HAP-1 (cell line): ENCODE measurements at places on chromosomes 5 and 9.

DNA sequence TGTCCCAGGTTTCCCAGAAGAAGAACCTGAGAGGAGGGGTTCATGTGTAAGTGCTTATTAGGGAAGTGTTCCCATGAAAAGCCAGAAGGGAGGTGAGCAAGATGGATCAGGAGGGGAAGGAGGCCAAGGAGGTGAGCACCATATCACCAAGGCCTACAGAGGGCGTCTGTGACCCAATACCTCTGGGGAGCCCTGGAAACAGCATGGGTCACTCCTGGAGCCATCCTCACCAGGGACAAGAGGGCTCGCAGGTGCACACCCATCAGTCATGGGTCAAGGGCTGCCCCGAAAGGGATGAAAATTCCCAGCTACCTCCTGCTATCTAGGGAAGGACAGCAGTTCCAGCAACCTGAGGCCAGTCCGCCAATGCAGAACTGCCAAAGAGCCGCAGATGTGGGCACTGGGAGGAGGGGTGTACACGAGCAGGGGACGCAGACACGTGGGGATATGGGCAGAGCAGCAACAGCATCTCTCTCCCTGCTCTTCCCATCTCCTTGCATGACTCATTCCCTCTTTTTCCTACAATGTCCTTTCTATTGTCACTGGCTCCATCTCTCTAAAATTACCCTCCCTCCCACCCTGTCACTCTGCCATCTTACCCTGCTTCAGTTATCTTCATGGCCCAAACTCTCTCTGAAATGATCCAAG lies 167.6 kb upstream of the FSTL4 start:
- no peak for DNase-seq

DNA sequence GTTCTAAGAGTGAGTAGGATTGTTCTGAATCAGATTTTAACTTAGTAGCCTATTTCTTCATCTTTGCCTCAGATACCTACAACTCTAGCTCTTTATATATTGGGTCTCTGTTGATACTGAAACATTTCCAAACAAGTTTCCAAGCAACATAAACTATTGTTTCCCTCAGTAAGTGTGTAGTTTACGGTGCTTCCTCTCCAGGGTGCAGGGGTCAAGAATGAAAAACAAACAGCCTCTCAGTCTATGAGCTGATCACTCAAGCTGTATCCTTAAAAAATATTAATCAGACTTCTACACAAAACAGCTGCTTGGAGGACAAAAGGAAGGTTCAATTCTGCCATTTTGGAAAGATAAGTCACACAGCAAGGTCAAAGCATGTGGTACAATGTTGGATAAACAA lies 75.0 kb downstream of the ADAMTS12 start:
- no peak for DNase-seq

GRCh38 chr9:96663506-96664120 lies 8.5 kb upstream of the PRXL2C start:
- no peak for DNase-seq

GRCh38 chr5:92378966-92379611 lies 996.0 kb upstream of the ARRDC3 start:
- no peak for DNase-seq

GRCh38 chr9:124054582-124055227 lies 43.1 kb downstream of the LHX2 start:
- no peak for DNase-seq

DNA sequence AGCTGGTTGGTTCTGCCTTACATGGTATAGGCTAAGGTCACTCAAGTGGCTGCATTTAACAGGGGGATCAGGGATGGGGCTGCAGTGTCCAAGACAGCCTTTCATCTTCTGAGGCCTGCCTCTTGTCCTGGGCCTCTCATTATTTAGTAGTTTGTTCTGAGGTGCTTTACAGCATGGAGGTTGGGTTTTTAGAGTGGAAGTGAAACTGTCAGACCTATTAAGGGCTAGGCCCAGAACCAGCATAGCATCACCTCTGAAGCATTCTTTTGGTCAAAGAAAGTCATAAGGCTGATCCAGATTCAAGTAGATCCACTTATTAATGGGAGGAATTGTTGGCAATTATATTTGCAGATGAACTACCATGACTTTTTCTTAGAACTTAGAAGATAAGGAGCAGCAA lies 146.0 kb upstream of the NMUR2 start:
- no peak for DNase-seq

DNA sequence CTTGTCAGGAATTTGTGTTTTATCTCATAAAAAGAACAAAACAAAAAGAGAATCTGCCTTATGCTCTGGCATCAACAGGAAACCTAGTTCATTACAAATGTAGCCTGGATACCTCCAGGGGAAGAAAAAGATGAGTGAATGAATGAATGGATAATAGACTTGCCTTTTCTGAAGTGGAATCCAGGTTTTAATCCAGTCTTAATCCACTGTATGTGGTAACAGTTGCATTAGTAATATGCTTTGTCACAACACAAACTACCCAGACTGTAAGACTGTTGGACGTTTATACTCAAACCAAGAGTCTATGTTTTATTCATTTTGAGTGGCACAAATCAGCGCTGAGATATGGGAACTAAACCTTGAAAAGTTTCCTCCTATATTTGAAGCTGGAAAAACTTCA lies 32.1 kb upstream of the MAP3K1 start:
- no peak for DNase-seq

DNA sequence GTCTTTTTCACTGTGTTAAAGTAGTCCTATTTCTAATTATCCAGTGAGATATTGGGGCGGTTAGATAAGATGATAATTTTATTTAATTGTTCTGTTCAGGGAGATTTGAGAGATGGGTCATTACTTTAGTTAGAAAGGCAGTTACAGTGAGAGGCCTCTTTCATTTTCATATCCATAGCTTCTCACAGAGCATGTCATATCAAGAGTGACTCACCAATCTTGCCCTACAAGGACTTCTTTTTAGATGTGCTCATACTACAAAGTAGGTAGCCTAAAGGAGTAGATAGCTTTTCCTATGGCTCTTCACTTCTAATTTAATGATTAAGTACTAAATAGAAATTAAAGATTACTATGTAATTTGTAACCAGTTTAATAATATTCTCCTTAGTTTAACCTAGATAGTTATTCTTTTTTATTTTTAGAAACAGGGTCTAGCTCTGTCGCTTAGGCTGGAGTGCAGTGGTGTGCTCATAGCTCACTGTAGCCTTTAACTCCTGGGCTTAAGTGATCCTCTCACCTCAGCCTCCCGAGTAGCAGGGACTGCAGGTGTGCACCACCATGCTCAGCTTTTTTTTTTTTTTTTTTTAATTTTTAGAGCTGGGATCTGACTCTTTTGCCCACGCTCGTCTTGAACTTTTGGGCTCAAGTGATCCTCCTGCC lies 71.0 kb downstream of the FER start:
- DNase-seq, result no peak

DNA sequence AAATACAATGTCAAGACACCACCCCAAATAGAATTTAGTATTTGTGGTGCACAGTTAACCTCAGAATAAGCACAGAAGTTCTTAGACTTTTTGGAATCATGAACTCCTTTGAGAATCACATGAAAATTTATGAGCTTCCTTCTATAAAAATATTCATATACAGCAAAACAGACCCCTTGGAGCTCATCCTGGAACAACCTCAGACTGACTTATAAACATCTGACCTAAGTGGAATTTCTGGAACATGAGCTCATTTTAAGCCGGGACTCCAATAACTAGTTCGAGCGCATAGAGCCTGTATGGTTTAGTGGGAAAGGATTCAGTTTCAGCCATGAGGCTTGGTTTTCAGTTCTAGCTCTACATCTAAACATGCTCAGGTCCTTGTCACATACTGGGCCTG lies 192.3 kb downstream of the DEPDC1B start:
- DNase-seq, result no peak

- no peak for DNase-seq
Measured at GRCh38 chr5:154364771-154365170, 81.0 kb upstream of the SAP30L start.

- DNase-seq, result no peak
Measured at GRCh38 chr9:132020272-132020671, 59.4 kb downstream of the MED27 start.

- no peak for DNase-seq
Measured at GRCh38 chr9:123865226-123866000, 64.5 kb downstream of the DENND1A start.

- DNase-seq, result no peak
Measured at GRCh38 chr9:875119-875962, 33.8 kb downstream of the DMRT1 start.

- no peak for DNase-seq
Measured at GRCh38 chr5:115179030-115179393, 9.3 kb upstream of the TRIM36 start.

GRCh38 chr5:133897431-133897830 lies 71.0 kb downstream of the C5orf15 start:
- no peak for DNase-seq

GRCh38 chr5:136145030-136145429 lies 12.4 kb downstream of the SMAD5 start:
- no peak for DNase-seq

DNA sequence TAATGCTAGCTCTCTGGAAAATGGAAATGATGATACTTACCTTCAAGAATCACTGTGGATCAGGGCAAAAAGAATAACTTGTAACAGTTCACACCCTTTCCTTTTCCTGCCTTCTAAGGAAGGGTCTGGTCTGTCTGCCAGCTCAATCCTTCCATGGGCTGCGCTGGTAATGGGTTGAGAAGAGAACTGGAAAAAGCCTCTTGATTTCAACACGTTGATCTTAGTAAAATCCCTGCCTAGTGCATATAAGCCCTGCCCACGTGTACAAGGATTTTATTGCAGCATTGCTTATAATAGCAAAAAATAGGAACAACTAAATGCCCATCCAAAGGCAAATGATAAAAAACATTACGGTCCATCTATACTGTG lies 20.5 kb downstream of the C1QTNF2 start:
- no peak for DNase-seq

- no peak for DNase-seq
Measured at GRCh38 chr5:135596788-135597187, 18.0 kb upstream of the CXCL14 start.

DNA sequence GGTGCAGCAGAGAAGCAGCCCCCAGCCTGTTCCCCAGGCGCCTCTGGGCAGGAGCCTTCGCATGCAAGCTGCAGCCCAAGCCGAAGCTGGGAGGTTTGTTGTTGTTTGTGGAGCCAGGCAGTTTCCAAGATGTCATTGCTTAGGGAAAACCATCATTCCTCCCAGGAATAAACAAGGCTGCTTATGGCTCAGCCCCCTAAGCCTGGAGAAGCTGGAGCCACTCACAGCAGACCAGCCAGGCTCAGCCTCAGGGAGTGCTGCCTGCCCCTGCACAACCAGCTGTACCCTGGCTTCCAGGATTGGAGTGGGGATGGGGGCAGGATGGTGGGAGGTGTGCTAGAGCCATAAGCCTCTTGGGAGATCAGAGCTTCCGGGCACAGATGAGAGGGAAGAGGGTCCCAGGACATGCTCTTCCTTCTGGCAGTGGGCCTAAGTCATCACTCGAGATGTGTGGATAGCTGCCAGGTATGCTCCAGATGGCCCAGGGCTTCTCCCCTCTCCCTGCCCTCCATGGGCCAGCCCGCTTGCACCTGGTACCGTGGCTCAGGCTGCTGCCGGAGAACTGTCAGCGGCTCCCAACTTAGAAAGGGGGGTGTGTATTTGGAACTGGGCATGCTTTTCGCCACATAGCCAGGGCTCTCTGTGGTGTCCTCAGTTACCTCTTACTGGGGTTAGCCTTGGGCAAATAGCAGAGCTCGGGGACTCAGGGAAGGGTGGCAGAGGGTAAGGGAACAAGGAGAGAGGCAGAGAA lies 105.2 kb downstream of the RGS3 start:
- DNase-seq, result no peak

- no peak for DNase-seq
Measured at GRCh38 chr9:71734950-71735349, 33.4 kb downstream of the CEMIP2 start.

DNA sequence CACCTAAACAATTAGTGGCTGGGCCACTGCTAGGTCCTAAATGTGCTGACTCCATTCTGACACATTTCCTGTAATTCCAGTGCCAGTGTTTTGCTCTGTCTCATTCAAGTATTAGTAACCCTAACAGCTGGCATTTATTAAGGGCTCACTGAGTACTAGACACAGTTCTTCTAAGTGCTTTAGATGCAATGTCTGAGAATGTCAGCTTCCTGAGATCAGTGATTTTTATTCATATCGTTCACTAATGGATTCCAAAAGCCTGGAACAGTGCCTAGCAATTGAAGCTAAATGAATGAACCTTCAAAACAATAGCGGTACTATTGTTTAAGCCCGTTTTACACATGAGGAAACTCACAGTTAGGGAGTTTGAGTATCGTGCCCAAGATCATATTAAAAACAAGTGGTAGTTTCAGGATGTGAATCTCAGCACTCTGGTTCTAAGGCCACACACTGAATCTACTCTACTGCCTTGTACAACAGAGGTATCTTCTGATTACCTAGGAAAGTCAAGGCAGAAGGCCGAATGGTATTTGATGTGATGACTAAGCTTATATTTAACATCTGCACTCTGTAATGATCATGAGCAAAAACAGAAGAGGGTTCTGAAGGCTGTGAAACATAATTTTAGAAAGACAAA lies 304.0 kb downstream of the PJA2 start:
- DNase-seq, result peak; percentile 31

- DNase-seq, result no peak
Measured at GRCh38 chr5:102740515-102740914, 14.6 kb upstream of the PAM start.

GRCh38 chr5:145347026-145347616 lies 488.0 kb downstream of the PRELID2 start:
- no peak for DNase-seq

GRCh38 chr9:131410044-131410491 lies 16.2 kb downstream of the PRRC2B start:
- no peak for DNase-seq

- DNase-seq, result no peak
Measured at GRCh38 chr5:179613460-179614071, 9.9 kb downstream of the HNRNPH1 start.
